ENCODE measurements at places on chromosomes 13 and 19.

DNA sequence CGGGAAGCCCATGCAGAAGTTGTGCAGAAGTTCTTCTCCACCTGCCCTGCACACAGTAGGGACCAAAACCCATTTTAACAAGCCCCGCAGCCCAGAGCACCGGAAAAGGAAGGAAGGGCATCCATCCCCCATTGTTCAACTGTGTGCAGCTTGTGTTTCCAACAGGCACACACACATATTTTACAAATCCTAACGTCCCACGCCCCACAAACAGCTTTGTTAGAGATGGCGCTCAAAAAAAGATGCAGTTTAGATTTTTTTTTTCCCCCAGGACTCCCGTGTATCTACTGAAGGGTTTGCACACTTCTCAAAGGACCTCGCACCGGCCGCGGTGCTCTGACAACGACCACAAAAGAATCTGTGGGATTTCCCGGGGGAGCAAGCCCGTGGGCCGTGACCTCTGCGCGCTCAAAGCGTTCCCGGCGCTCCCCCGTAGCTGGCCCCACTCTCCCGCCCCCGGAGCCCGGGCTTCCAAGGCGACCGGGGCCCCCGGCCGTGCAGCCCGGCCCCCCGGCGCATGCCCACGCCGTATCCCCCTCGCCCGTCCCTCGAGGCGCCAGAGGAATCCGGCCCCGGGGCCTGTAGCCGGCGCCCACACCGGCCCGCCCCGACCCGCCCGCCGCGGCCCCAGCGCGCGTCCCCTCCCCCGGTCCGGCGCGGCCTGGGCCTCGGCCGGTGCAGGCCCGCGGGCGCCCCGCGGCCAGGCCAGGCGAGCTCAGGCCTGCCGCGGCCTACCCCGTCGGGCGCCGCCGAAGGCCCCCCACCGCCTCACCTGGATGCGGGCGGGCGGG lies 523 bp downstream of the ELAVL1 start:
- DNase-seq: no peak

- no peak for DNase-seq
Observed at GRCh38 chr13:31772231-31772630, 32.9 kb downstream of the RXFP2 start.

GRCh38 chr19:35648017-35648961 lies at the start of gene COX6B1:
COX6B1 (plus strand) TSS chr19:35648323; CDS start chr19:35651244, 2,921 bp downstream.
- peak; percentile 80 for DNase-seq

DNA sequence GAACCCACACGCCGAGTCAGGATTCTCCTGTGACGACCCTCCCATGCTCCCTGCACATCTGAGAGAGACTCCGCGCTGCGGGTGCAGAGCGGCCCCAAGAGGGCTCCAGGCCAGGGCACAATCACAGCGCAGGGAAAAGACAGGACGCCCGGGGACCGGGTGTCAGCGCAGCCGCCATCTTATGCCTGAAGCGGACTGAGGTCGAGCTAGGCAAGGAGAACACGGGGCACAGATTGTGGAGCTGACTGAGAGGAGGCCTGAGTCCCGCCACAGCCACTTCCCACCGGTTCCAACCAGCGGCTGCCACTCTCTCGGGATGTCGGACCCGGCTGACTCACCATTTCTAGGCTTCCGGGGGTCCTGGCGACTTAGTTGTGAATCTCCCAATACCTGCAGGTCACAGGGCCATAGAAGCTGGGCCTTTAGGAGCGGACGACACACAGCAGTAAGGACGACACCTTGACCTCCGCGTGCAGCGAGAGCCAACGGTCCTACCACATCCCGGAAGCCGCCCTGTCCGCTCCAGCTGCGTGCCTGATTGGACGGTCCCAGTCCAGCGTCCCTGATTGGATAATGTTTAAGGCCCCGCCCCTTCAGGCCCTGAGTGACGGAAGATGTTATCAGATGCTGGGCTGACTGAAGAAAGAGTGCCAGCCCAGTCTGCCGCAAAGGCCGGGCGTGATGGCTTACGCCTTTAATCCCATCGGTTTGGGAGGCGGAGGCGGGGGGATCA lies at the start of gene ZNF728:
ZNF728 (minus strand) TSS at position 487 of the 733 bp plus-strand sequence; CDS start at position 341, 146 bp downstream.
- DNase-seq: no peak

GRCh38 chr13:93435651-93436050 lies 209.0 kb downstream of the GPC6 start:
- no peak for DNase-seq

DNA sequence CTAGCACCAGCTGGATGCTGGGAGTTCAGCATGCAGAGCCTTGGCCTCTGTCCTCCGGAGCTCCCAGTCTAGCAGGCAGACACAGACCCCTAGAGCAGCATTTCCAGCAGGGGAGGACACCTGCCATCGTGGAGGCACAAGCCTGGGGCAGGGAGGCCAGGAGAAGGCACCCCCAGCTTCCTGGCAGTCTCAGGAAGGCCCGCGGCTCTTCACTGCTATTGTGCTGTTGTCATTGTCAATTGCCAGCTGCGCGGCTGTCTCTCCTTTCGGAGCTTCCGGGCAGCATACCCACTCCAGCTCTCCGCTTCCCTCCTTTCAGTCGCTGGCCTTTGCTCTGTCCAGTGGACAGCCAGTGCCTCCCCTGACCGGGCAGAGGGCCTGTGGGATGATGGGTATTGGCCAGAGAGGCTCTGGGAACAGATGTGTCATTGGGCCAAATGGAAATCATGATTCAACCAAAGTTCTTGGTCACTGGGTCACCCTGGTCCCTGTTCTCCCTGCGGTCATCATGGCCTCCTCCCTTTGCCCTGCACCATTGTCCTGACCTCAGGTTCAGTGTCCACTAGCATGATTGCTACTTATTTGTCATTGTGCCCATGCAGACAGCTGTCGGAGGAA lies 93.0 kb downstream of the SLC7A1 start:
- no peak for DNase-seq

DNA sequence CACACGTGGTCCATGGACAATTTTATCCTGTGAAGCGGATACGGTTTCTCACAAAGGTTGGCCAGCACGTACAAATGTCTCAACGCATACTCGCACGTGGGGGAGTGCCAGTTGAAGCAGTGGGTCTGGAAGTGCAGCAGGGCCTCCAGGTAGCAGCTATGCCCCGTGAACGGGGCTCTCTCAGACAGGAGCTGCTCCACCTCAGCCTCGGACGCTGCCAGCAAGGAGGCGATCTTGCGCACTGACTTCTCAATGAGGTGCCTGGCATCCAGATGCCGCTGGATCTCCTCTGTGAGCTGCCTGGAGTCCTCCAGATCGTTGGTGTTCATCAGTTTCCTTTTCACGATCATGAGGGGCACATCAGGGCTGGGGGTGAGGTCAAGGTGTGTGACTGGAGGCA lies 2272.0 kb downstream of the PCDH9 start:
- DNase-seq: no peak

GRCh38 chr19:8335343-8336071 lies 7.6 kb downstream of the KANK3 start:
- DNase-seq: no peak

GRCh38 chr19:3852614-3853254 lies 16.1 kb downstream of the ZFR2 start:
- DNase-seq: no peak

DNA sequence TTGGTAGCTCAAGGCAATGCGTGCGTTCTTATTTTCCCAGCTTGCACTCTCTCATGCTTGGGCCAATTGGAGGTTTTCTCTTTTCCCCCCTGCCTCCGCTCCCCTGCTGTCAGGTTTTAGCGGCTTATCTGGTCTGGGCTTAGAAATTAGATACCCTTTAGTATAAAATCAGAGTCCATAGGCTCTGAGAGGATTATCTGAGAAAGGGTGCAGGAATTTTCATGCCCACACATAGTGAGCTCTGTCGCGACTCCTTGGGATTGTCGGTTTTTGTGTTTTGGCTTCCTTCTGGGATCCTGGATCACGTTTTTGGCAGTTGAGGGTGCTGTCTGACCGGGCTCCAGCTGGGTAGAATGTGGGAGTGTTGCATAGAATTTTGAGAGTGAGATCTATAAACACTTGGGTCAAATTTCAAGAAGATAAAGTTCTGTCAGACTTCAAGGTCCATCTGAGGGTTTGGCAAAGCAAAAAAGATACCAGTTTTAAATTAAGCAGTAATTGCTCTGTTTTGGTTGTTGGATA lies 12.4 kb downstream of the CHAF1A start:
- no peak for DNase-seq

- DNase-seq: no peak
Observed at GRCh38 chr13:75395066-75395465, 86.9 kb downstream of the TBC1D4 start.

DNA sequence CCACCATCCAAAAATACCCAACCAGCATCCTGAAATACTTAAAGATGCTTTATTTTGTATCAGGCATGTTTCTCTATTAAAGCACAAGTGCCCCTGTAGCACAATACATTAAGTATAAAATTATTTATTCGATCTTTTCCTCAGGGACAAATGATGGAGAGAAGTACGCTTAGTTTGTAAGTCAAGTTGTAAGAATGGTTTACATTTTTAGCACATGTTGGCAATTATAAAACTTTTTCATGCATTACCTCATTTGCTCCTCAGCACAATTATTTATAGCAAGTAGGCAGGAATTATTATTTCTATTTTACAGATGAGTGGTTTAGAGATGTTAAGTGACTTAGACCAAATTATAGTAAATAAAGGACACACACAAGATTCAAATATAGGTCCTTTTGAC lies 232.6 kb upstream of the HTR2A start:
- no peak for DNase-seq

GRCh38 chr19:42093926-42094325 lies 18.0 kb downstream of the ZNF574 start:
- DNase-seq: no peak

GRCh38 chr13:101535192-101535746 lies 82.8 kb downstream of the ITGBL1 start:
- DNase-seq: no peak
